ENCODE measurements at places on chromosomes 3 and 15. TPM values are rescaled to one million over a fixed set of nuclear protein-coding genes. Genes with fewer than 3 reads are reported as not detected.

The ROBO2 gene
- polyA plus RNA-seq = 0.65 TPM

The GOLGA6L9 gene
- polyA plus RNA-seq = 21.7 TPM

The SCAMP2 gene
- 31.7 TPM for polyA plus RNA-seq

DNA sequence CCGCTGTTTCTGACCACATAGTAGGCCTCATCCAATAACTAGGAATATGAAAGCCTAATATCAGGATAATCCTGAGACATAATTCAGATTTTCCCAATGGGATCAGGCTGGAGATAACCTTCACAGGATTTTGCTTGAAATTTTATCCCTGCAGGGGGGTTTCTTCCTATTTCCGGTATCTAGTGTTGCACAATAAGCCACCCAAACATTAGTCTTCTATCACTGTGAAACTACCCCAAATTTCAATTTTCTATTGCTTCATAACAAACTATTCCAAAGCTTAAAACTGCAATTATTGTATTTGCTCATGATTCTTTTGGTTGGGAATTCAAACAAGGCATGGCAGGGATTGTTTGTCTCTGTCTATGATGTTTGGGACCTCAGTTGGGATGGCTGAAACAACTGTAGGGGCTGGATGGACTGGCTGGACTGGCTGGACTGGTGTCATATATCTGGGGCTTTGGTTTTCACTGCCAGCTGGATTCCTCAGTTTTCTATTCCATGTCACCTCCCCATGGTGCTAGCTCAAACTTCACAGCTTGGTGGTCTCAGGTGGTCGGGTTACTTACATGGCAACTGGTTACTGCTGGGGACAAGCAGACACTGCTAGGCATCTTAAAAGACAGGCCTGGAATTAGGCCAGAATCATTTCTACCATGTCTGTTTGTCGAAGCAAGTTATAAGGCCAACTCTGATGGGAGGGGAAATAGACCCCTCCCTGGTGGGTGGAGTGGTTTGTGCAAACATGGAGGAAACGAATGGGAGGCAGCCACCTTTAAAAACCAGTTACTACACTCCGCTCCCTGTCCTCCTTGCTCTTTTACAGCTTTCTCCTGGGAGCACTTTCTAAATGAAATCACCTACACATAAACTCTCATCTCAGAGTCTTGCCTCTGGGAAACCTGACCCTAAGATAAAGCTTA is 88.2 kb upstream of the STT3B start:
- DNase-seq = no peak

GRCh38 chr15:64844576-64845145 is 2.9 kb downstream of the PLEKHO2 start:
- DNase-seq = no peak

DNA sequence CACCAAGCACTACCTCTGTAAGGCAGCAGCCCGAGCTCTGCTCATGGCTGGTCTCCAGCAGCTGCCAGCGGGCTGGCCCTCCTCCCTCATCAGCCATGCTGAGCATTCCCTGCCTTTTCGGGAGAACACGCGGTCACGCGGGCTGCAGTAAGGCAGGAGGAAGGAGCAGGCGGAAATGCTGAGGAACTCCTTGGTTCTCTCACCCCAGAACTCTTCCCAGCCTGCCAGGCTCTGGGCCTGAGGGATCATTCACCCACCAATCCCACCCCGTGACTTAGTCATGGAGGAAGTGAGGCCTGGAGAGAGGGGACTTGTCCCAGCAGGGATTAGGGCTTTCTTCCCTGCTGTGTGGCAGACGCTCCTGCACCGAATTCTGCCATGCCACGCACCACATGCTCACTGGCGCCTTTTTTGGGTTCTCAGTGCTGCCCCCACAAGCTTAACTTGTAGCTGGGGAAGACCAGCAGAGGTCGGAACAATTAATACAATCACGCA is 42.9 kb upstream of the RPL32 start:
- DNase-seq = no peak

DNA sequence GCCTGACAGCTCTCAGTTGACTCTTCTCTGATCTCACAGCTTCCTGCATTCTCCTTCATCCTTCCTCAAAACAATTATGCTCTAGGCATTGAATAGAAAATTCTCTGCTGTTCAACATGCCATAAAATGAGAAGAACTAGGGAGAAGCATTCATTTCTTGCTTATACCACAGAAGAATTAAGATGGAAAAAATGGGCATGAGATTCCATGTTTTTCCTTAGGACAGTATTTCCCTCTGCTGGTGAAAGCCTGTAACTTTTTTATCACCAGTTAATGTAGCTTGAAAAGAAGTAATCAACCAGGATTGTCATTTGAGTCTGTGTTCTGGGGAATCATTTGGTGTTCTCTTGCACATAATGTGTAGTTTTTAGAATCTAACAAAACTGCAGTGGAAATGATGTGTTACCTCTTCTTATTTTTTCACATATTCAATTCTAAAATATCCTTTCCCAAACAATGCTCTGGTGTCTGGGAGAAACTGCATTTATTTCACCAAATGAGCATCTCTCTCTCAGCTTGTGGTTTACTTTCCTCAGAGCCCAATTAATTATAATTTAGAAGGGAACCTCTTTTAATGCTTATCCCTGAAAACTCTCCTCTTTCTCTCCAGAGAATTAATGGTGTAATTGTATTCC is 92.8 kb upstream of the DCBLD2 start:
- no peak for DNase-seq
